ENCODE measurements at places on chromosomes 7 and 10.

DNA sequence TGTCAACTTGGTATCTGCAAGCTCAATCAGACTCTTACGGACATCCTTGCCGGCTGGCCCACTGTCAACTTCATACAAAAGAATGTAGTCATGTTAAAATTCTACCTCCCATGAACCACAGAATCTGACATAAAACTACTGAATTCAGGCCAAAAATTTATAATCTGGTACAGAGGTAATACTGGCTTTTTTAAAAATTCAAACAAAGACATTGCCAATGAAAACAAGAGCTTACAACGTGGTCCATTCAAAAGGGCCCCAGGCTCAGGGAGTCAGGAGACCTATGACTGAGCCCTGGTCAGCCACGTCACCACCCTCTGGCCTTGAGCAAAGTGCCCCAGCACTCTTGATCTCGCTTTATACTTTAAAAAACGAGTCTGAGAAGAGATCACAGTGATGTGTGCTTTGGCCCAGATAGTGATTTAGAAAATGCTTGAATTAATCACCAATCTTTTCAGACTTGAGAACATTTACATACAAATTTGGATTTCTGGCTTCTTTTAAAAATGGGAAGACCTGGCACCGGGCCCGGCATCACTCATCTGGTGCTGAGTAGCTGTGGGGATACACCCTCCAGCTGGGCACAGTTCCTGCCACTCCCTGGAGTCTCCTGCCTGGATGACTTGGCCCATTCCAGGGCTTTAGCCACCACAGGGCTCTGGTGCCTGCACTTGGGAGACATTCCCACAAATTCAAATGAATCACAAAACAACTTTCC lies 94.1 kb downstream of the PIP4K2A start:
- DNase-seq = peak; percentile 4

DNA sequence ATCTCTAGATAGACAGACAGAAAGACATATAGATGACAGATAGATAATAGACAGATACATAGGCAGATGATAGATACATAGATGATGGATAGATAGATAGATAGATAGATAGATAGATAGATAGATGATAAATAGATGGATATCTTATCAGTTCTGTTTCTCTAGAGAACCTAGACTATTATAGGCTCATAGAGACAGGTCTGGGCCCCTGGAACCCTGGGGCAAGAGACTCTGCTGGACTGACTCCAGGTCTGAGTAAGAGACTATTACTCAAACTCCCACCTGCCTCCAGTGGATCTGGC lies 58.3 kb downstream of the FRMPD2 start:
- no peak for DNase-seq

- DNase-seq = no peak
Observed at GRCh38 chr7:2645274-2645868, 13.6 kb downstream of the TTYH3 start.

- no peak for DNase-seq
Observed at GRCh38 chr7:70481570-70482123, 650.3 kb upstream of the GALNT17 start.

GRCh38 chr10:132408823-132409666 lies 12.0 kb downstream of the PWWP2B start:
- DNase-seq = no peak

DNA sequence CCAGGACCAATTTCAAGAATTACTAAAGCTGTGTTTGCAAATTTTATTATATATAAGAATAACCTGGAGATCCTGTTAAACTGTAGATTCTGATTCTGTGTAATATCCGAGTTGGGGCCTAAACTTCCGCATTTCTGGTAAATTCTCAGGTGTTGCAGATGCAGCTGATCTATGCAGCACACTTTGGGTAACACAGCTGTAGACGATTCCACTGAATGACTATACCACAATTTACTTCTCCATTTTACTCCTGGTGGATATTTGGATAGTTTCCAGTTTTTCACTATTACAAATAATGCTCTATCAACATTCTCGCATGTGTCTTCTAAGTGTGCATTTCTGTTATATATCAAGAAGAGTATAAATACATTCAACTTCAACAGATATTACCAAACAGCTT lies 7.5 kb downstream of the GDI2 start:
- no peak for DNase-seq

DNA sequence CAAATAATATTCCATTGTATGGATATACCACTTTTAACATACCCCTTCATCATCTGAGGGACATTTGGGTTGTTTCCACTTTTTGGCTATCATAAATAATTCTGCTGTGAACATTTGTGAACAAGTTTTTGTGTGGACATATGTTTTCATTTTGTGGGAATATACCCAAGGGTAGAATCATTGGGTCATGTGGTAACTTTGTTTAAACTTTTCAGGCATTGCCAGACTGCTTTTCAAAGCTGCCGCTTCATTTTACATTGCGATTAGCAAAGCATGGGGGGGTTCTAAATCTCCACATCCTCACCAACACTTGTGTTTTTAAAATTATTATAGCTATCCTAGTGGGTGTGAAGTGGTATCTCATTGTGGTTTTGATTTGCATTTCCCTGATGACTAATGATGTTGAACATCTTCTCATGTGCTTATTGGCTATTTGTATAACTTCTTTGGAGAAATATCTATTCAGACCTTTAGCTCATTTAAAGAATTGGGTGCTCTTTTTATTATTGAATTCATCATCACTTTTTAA lies 8.4 kb upstream of the HHEX start:
- DNase-seq = no peak

GRCh38 chr10:4453276-4453675 lies 372.7 kb upstream of the AKR1E2 start:
- DNase-seq = no peak

DNA sequence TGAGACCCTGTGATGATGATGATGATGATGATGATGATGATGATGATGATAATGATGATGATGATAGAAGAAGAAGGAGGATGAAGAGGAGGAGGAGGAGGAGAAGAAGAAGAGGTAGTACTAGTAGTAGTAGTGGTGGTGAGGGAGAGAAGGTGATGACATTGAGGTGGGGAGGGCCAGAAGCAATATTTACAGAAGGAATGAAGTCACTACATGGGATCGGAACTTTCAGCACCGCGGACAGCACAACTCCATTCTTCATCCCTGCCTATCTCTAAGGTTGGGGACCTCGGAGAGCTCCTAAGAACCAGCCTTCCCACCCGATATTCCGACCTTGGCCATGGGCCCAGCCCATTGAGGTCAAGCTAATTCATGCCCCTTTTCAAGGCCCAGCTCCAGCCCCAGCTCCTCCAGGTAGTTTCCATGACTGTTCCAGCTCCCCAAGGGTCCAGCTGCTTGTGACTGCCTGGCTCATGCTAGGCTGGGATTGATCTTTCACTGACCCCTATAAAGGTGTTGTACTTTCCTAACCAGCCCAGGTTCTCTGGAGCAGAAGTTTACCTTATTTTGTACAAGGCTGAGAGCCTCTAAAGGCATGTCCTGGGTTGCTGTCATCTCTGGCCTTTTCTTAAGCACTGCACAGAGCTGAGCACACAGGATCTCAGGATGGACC lies 10.3 kb downstream of the CRHR2 start:
- DNase-seq = no peak

- no peak for DNase-seq
Observed at GRCh38 chr10:131997366-131998049, 15.8 kb upstream of the BNIP3 start.

- no peak for DNase-seq
Observed at GRCh38 chr7:130891254-130892094, 157.5 kb upstream of the KLF14 start.

DNA sequence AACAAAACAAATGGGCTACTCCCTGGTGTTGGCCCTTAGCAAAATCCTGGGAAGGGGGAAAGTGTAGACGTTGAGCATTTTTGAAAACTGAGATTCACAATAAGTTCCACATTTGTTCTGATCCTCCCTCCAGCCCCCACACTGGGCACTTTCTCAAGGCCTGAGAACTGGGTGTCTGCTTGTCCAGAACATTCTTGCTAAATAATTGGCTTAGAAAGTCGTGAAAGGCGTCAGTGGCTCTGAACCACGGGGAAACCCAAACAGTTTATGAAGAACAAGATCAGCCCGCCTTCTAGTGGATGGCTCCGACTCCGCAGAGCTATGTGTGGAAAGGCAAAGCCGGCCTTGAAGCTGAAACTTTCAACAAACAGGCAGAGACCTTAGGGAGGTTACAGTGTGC lies 370.1 kb downstream of the PRPF18 start:
- no peak for DNase-seq

- DNase-seq = no peak
Observed at GRCh38 chr7:127675721-127676120, 23.7 kb downstream of the SND1 start.

GRCh38 chr10:75889051-75889450 lies 457.6 kb downstream of the LRMDA start:
- DNase-seq = no peak

DNA sequence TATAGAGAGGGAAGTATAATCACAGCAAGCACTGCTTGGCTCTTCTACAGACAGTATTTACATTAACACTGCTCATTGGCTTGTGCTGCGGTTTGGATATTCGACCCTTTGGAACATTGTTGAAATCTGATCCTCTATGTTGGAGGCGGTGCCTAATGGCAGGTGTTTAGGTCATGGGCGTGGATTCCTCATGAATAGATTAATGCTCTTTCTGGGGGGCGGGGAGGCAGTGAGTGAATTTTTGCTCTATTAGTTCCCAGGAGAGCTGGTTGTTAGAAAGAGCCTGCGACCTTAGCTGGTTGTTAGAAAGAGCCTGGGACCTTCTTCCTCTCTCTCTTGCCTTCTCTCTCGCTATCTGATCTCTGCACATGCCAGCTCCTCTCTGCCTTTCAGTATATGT lies 77.3 kb upstream of the SVIL start:
- DNase-seq = peak; percentile 68
